IPS DF 6.9 (cell line): ENCODE measurements at places on chromosomes 12 and 14.

DNA sequence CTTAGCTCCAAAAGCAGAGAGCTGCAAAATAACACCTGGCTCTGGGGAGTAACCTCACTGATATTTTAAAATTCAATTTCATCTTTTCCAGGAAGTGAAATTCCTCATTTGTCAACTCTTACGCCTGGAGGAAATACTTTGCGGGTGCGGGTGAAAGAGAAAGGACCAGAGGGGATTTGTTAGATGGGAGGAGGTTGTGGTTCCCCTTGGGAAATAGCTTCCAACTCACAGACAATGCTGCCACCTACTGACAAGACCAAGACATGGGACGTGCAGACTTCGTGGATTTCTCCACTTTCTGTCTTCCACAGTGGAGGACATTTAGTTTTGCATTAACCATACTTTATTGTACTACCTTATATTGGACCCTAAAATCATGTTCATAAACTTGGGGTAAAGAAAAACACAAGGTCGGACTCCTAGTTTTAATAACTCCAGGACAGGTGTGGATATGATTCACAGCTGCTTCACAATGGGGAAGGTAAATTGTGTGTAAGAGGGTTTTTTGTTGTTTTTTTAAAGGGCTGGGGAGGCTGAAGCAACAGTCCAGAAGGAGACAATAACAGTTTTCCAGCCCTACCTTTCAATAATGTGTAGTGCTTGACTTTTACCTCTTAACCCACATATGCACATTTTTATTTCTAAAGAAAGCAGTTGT is 10.8 kb downstream of the FBXL14 start:
- DNase-seq: no peak

DNA sequence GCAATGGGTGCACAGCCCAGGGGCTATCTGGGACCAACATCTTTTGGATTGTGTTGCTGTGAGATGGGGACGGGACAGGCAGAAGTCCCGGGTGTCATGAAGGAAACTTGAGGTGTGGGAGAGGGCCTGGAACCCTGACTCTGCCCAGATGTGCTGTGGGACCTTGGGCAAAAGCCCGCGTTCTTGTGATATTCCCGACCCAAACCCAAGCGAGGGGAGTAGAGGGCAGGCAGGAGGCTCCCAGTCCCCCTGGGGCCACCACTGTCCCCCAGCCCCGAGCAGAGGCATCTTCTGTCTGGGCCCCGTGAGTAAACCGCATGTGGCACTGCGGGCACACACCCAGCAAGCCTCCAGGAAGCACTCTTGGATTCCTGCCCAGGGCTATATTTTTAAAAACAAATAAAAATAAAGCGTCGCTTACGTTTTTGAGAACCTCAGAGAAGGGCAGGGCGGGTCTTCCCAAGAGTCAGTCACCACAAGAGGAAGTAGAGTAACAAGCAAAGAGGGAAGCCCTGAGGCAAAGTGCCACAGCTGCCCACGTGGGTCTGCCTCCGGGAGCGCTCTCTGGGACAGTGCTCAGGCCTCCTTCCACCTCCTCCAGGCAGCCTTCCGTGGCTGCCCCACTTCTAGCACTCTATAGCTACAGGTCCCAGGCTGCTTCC is 39.5 kb downstream of the BEGAIN start:
- no peak for DNase-seq

- DNase-seq: no peak
These were observed 42.4 kb downstream of the CKAP4 start for GRCh38 chr12:106205208-106206069.

DNA sequence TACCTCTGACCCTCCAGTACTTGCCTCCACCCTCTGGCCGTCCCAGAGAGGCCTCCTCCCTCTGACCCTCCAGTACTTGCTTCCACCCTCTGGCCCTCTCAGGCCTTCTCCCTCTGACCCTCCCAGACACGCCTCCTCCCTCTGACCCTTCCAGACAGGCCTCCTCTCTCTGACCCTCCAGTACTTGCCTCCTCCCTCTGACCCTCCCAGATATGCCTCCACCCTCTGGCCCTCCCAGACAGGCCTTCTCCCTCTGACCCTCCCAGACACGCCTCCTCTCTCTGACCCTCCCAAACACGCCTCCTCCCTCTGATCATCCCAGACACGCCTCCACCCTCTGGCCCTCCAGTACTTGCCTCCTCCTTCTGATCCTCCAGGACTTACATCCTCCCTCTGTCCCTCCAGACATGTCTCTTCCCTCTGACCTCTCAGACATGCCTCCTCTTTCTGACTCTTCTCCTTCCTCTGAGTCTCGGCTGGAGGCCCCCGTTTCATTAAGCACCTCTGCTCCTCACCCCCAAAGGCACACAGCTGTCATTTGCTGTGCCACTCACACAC is 71.9 kb downstream of the PHETA1 start:
- no peak for DNase-seq

DNA sequence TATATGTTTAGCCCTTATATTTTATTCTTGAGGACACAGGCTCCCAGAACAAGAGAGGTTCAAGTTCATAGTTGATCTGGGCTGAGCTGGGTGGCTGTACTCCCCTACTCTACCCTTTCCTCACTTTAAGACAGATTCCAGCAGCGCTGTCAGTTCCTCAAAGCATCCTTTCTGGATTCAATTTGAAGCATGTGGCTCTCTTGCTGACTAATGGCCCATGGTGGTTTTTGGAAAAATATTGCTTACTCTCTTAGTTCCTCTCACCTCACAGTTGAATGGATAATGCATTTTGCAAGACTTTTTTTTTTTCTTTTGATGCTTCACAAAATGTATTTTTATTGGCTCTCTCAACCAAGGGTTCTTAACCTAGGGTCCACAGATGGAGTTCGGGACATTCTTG is 4.1 kb downstream of the PELI2 start:
- DNase-seq: no peak

DNA sequence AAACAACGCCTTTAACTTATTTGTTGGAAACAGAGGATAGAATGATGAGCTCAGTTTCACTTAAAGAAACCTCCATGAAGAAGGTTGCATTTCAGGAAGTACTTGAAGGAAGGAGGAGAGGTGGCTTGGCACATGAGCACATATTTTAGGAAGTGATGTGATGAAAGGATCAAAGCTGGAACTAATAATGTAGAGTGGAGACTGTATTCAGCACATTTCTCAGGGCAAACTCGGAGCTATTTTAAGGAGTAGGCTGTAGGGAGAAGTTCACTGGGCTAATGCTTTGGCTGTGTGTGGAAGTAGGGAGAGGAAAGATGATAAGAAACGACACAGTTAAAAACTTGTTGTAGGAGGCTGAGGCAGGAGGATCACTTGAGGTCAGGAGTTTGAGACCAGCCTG is 272.8 kb downstream of the AKAP6 start:
- DNase-seq: no peak

DNA sequence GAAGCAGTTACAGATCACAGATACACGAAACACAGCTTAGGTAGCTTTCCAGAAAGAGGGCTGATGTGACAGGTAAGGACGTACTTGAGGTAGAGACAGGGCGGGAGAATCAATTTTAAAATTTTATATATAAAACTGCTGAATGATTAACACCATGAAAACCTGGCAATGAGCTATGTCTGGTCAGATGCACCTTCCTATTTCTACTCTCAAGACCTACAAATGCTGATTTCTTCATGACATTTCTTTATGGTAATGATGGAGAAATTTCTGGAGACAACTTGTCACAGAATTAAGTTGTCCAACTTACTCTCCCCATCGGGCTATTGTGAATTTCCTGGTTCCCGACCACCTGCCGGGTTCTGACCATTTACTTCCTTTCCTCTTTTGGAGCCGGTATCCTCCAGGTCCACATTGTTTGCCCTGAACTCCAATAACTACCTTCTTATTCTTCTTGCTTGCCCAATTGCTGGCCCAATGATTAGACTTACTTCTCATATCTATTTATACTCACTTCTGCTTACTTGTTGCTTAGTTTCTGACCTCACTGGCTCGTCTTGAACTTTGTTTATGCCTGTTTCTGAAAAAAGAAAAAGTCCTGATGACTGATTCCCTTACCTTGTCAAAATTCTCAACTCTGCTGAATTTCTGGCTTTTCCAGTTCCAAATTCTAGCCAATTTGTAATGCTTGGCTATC is 12.8 kb upstream of the ATP2B1 start:
- no peak for DNase-seq

- no peak for DNase-seq
These were observed 64.8 kb upstream of the E2F7 start for GRCh38 chr12:77130193-77130592.

GRCh38 chr12:117853600-117853999 is 115.2 kb downstream of the KSR2 start:
- DNase-seq: no peak

DNA sequence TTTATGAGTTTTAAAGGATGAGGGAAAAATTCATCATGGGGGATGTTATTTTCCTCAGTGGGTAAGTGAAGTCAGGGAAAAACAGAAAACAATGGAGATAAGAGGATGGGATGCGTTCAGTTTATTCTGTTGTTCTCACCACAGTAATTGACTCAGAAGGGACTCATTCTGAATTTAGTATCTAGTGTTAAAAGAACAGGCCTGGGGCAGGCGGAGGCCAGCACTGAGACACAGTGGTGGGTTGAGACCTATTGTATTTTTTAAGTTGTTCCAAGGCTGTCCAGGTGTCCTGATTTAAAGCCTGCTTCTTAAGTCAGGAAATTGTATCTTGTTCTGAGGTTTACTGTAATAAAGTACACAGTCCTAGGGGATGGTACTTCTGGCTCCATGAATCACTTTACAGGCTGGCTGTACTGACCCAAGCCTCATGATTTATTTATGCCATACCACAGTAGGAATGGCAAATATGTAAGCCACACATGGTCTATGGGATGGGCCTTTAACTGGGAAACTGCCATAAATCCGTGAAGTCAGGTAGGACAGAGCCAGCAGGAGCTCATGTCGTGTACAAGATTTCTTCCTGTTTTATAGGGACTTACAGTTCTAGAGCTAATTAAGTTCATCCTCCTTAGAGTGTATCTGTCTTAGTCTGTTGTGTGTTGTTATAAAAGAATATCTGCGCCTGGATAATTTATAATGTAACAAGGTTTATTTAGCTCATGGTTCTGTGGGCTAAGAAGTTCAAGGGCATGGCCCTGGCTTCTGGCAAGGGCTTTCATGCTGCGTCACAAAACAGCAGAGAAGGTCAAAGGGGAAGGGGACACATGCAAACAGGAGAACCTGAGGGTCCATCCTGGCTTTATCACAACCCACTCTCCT is 244.1 kb downstream of the FBXL14 start:
- DNase-seq: no peak

DNA sequence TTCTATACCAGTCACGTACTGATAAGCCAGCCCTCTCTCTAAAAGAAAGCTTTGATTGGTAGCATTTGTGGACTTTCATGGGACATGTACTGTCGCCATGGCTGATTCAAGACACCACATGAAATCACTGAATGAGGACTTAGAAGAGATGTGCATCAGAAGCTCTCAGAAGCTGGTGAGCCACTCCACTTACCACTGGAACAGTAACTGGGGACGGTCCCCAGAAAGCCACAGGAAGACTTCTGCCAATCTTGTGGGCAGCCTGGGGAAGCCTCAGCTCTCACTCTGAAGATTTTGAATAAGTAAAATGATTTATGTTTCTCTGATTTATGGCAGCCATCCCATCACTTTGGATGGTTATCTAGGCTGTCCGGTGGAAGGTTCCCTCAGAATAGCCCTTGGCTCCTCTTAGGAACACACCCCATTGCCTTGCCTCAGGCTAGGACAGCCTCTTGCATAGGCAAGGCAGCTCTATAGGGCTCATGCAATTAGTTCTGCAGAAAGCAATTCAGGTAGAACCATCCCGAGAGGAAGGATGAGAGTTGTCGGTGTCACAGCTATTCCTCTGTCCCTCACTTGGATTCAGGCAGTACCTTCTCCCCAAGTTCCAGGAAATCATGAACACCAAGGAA is 9.8 kb downstream of the DHRS1 start:
- DNase-seq: no peak

DNA sequence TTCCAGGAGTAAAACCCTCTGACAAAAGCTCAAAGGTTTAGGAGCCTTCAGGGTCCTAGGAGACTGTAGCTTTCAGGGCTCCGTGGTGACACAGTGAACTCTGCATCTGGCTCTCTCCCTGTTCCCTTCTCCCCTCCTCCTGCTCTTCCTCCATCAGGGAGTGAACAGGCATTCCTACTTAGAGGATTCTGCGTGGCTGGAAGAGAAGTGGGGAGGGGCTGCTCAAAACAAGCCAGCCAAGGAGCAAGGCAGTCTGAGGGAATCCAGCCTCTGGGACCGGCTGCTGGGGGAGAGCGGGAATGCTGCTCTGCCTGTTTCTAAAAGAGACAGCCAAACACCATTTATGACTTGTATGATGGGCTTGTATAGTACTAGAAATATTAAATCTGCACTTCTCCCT is 49.5 kb downstream of the RBMS2 start:
- DNase-seq: no peak

DNA sequence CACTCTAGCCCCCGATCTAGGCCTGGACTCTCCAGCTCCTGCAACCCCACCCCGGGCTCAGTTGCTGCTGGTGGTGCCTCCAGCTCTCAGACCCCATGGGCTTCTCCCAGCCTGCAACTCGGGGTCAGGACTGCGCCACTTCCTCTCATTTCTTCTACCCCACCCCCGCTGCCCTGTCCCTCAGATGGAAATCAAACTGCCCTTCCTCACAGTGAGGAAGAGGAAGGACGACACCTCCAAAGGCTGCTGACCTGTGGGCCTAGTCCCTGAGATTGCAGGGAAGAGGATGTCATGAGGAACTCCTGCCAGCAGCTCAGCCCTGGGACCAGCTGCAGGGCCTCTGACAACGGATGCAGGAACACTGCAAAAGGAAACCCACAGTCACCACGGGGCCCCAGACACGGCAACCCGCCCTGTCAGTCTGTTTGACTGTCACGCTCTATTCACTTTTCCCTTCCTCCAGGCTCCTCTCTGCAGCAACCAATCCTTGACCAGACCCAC is 29.3 kb upstream of the PNMA1 start:
- no peak for DNase-seq

- DNase-seq: no peak
These were observed 48.4 kb upstream of the TMTC2 start for GRCh38 chr12:82638324-82638723.

GRCh38 chr14:74478996-74479635 is 14.0 kb downstream of the NPC2 start:
- DNase-seq: no peak

DNA sequence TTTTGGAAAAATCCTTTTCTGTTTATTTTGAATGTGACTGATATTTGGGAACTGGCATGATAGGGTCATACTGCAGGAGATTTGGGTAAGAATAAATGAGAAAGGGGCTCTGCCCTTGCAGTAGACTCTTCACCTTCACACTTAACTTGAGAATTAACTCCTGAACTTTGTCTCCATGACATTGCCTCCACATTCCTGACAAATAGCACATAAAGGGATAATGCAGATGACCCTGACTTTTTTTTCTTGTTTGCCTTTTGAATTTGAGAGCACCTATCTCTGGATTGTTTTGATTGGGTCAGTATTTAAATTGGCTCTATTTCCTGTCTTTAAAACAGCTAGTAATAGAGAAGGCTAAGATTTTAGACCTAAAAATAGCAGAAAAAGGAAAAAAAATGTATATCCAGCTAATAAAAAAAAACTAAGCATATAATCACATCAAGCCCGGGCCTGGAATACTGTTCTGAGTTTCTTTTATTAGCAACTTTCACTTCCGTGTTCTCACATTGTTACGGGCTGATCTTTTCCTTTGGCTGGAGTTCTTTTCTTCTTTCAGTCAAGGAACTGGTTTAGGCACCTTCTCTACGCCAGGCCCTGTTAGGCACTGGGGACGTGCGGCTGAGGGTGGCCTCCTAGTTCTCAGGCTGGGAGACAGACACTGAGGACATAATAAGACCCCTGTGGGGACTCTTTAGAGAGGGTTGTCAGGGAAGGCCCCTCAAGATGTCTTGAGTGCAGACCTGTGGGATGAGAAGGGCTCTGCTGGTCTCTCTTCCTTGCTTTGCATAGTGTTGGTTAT is 53.1 kb upstream of the GNPNAT1 start:
- DNase-seq: no peak

GRCh38 chr12:7917392-7918267 is 18.4 kb downstream of the SLC2A3 start:
- DNase-seq: no peak
